Neural cell (in vitro differentiated cells): ENCODE measurements at places on chromosomes 13 and 19. TPM values are rescaled to one million over a fixed set of nuclear protein-coding genes. Genes with fewer than 3 reads are reported as not detected.

GRIN2D gene
- 1.8 and 2.8 TPM in 2 replicates for polyA plus RNA-seq

VSTM2B gene
- polyA plus RNA-seq = 24.4 and 32.1 TPM in 2 replicates

OR7A5 gene
- polyA plus RNA-seq = not detected in 2 replicates

PDCD5 gene
- polyA plus RNA-seq = 183 and 189 TPM in 2 replicates

IL4I1 gene
- not detected in 2 replicates for polyA plus RNA-seq

PGPEP1 gene
- 5.9 and 10.9 TPM in 2 replicates for polyA plus RNA-seq

IGFL3 gene
- polyA plus RNA-seq = not detected in 2 replicates

SIGLEC12 gene
- not detected in 2 replicates for polyA plus RNA-seq

GPR12 gene
- polyA plus RNA-seq = 6.6 and 6.7 TPM in 2 replicates

ZBTB32 gene
- polyA plus RNA-seq = not detected in 2 replicates

CYP4F11 gene
- not detected in 2 replicates for polyA plus RNA-seq

CLEC11A gene
- 18.4 and 19.5 TPM in 2 replicates for polyA plus RNA-seq

MAP4K1 gene
- polyA plus RNA-seq = 1.0 and 1.2 TPM in 2 replicates

MCEMP1 gene
- 0.22 TPM in 1 of 2 replicates, not detected in the other for polyA plus RNA-seq

KLK12 gene
- not detected in 2 replicates for polyA plus RNA-seq

EEF1AKMT1 gene
- 4.5 and 8.2 TPM in 2 replicates for polyA plus RNA-seq

ZNF426 gene
- 12.2 and 14.3 TPM in 2 replicates for polyA plus RNA-seq

PVR gene
- polyA plus RNA-seq = 19.1 and 23.1 TPM in 2 replicates

MAST3 gene
- 2.3 and 2.4 TPM in 2 replicates for polyA plus RNA-seq

ADAT3 gene
- 1.6 TPM in 2 replicates for polyA plus RNA-seq

CEACAM20 gene
- not detected in 2 replicates for polyA plus RNA-seq

CPB2 gene
- not detected in 2 replicates for polyA plus RNA-seq

CNN1 gene
- polyA plus RNA-seq = 0.18 TPM in 1 of 2 replicates, not detected in the other

TJP3 gene
- polyA plus RNA-seq = 0.15 TPM in 1 of 2 replicates, not detected in the other

MISP gene
- 0.24 and 0.98 TPM in 2 replicates for polyA plus RNA-seq

UNC13A gene
- 7.8 and 7.9 TPM in 2 replicates for polyA plus RNA-seq

NDUFA11 gene
- 529 and 594 TPM in 2 replicates for polyA plus RNA-seq
